ENCODE measurements at places on chromosomes 2 and 18. TPM values are rescaled to one million over a fixed set of nuclear protein-coding genes. Genes with fewer than 3 reads are reported as not detected.

GRCh38 chr2:208363485-208363884 lies 43.1 kb upstream of the PTH2R start:
- no peak for DNase-seq
- no peak overlapping the region for H3K4me3 ChIP-seq
- no peak overlapping the region for H3K27ac ChIP-seq
- no peaks in the 10 kb centered on the region for H3K27me3 ChIP-seq
- peaks cover 3% of the 10 kb centered on the region for H3K36me3 ChIP-seq
- no peaks in the 10 kb centered on the region for H3K4me1 ChIP-seq

DNA sequence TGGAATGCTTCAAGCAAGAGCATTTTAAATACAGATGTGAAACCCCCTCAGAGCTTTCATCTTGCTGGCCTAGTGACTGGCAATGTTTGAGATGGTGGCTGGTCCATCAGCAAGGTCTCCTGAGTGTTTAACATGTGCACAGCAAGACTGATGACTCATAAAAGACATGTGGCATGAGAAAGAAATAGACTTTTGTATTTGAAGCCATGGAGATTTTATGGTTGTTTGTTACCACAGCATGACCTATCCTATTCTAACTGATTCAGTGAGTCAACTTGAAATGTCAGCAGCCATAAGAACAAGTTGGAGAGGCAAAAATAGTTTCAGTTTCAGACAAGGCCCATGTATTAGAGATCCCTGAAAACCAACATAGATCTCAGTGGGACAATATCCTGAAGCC lies 154.7 kb upstream of the LYPD1 start:
- no peaks in the 10 kb centered on the region for H3K27me3 ChIP-seq
- no peaks in the 10 kb centered on the region for H3K36me3 ChIP-seq
- no peak overlapping the region for H3K27ac ChIP-seq
- DNase-seq = no peak
- no peak overlapping the region for H3K4me3 ChIP-seq
- H3K4me1 ChIP-seq = no peaks in the 10 kb centered on the region

DNA sequence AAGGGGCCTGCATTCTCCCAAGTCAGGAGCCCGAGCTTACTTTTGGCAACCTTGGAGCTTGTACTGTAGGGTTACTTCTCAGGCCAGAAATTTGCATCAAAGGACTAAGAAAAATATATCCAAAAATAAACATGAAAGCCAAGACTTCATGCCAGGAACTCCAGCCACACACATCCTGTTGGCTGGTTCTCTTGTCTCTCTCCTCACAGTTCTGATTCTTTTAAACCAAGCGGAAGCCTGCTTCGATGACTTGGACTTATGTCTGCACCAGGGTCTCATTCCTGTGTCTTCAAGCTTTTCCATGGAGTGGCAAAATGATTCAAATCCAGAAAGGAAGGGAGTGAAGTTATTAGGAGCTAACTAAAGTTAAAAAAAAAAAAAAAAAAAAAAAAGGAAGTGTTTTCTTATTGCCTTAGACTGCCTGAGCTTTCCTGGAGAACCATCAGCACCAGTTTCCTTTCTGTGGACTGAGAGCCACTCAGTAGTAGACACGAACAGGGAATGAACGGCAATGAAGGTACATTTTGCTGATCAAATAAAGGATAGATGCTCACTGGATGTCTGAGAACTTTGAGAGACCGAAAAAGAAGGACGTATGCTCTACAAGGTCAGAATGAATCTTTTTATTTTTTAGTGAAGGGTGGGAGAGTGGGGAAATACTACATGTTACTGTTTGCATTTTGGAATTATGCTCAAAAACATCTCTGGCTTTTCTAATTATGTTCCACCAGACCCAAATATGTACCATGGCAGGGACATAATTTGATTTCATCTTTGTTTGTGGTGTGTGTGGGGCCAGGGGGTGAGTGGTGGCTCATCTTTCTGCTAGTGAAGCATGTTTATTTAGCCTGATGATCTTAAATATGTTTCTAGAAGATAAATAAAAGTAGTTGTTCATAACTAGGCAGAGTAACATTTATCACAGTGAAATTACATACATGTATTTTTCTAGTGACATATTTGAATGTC lies 86.0 kb downstream of the RAPGEF4 start:
- no peaks in the 10 kb centered on the region for H3K27me3 ChIP-seq
- H3K27ac ChIP-seq = no peak overlapping the region
- H3K36me3 ChIP-seq = no peaks in the 10 kb centered on the region
- H3K4me1 ChIP-seq = peaks cover 8% of the 10 kb centered on the region

- no peaks in the 10 kb centered on the region for H3K4me1 ChIP-seq
- H3K27ac ChIP-seq = no peak overlapping the region
- DNase-seq = no peak
- no peaks in the 10 kb centered on the region for H3K36me3 ChIP-seq
- H3K27me3 ChIP-seq = peaks cover 66% of the 10 kb centered on the region
- H3K4me3 ChIP-seq = no peak overlapping the region
Observed at GRCh38 chr18:37481491-37481890, 84.1 kb downstream of the CELF4 start.

DNA sequence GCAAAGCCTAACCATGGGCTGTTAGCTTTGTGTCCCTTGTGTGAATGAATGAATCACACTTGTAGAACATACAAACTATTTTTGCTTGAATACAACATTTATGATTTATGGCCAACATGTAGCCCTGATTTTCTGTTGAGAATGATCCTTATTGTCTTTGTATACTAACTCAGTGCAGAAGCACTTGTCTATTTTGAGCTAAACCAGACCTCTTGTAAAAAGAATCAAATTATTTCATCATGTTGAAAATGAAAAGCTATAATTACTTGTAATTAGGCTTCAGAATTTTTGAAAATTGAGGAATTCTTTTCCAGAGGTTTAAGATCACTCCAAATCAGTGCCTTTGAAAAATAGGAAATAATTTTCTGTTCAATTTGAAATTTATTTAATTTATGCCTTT lies 85.9 kb downstream of the ZNF407 start:
- H3K36me3 ChIP-seq = peaks cover 8% of the 10 kb centered on the region
- no peak overlapping the region for H3K27ac ChIP-seq
- no peaks in the 10 kb centered on the region for H3K27me3 ChIP-seq
- H3K4me1 ChIP-seq = no peaks in the 10 kb centered on the region
- no peak for DNase-seq

GRCh38 chr2:138359532-138359931 lies 142.0 kb upstream of the SPOPL start:
- H3K36me3 ChIP-seq = no peaks in the 10 kb centered on the region
- no peaks in the 10 kb centered on the region for H3K4me1 ChIP-seq
- no peak for DNase-seq
- H3K4me3 ChIP-seq = no peak overlapping the region

GRCh38 chr2:202109737-202110184 lies 36.7 kb downstream of the KIAA2012 start:
- no peak overlapping the region for H3K27ac ChIP-seq
- H3K36me3 ChIP-seq = no peaks in the 10 kb centered on the region
- H3K4me3 ChIP-seq = no peak overlapping the region
- no peaks in the 10 kb centered on the region for H3K4me1 ChIP-seq

DNA sequence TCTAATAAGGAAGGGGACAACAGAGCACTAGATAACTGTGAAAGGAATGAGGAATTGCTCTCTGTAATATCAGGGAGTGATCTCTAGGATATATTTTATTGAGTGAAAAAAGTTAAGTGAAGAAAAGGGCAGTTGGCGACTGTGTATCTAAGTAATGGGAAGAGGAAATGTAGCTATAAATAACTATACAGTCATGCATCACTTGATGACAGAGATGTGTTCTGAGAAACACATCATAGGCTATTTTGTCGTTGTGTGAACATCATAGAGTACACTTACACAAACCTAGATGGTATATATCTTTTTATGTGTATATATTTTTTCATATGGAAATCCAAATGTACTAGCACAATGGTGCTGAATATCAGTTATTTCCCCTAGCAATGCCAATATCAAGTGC lies 329.3 kb downstream of the TXNL1 start:
- H3K27me3 ChIP-seq = no peaks in the 10 kb centered on the region
- no peak for DNase-seq
- H3K27ac ChIP-seq = no peak overlapping the region
- no peak overlapping the region for H3K4me3 ChIP-seq
- H3K36me3 ChIP-seq = no peaks in the 10 kb centered on the region

DNA sequence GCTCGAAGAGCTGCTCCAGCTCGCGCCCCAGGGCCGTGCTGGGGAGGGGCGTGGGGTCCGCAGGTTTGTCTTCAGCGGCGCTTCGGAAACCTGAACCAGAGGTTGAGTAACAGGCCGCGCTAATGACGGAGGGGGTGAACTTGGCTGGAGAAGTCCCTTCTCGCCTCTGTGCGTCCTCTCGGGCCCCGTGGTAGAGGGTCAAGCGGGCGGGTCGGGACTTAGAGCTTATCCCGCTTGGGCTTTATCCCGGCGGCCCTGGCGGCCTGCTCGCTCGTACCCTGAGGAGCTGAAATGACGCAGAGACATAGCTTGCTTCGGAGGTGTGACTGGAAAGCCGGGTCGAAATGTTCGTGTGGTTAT lies 479 bp downstream of the RNMT start:
- no peak for DNase-seq
- peak overlapping the region; percentile 93 for H3K4me3 ChIP-seq
- H3K27me3 ChIP-seq = no peaks in the 10 kb centered on the region
- peaks cover 6% of the 10 kb centered on the region for H3K4me1 ChIP-seq

- H3K27ac ChIP-seq = no peak overlapping the region
- H3K4me3 ChIP-seq = no peak overlapping the region
- H3K27me3 ChIP-seq = no peaks in the 10 kb centered on the region
Observed at GRCh38 chr2:33532966-33533365, 56.5 kb downstream of the RASGRP3 start.

DNA sequence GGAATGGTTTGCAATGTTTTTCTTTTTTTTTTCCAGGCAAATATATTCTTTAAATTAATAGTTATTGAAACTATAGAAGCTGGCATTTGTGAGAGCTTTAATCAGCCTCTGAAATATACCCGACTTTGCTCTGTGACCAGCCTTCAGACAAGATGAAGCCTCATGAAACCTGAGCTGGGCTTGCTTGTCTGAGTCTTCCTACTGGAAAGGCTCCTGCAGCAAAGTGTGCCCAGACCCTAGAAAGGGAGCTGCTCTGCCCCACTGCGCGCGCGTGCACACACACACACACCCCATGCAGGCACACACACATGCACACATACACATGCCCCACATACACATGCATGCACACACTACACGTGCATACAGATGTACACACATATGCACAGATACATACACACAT lies 203.3 kb upstream of the NT5C1B start:
- H3K36me3 ChIP-seq = no peaks in the 10 kb centered on the region
- H3K27ac ChIP-seq = no peak overlapping the region
- no peaks in the 10 kb centered on the region for H3K27me3 ChIP-seq
- no peak overlapping the region for H3K4me3 ChIP-seq
- DNase-seq = no peak

- H3K4me3 ChIP-seq = no peak overlapping the region
- no peak for DNase-seq
- no peaks in the 10 kb centered on the region for H3K27me3 ChIP-seq
- no peaks in the 10 kb centered on the region for H3K4me1 ChIP-seq
Observed at GRCh38 chr2:219823574-219823973, 196.1 kb downstream of the SLC4A3 start.

DNA sequence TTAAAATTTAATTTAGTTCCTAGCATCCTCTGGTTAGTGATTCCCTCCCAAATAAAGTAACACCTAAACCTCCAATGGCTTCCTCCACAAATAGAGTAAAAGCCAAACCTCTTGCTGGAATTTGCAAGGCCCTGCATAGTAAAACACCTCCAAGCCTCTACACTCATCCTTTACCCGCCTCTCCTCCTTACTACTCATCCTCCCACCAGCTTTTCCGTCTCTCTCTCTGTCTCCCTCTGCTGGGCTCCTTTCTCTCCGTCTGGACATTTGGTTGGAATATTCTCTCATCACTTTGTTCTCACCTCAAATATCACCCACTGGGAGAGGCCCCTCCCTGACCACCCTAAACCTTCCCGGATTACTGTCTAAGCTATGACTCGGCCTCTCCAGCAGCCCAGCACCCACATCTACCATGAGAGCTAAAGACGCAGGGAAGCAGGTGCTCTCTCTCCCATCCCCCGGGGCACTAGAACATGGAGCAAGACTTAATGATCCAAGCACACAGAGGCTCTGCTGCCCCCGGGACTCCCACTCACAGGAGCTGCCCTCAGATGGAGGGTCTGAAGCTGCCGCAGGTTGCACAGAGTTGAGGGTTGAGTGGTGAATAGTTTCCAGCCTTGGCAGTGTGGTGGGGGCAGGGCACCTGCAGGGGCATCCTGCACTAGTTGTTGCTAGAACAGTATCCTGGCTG lies 167.2 kb downstream of the FBXO15 start:
- H3K36me3 ChIP-seq = no peaks in the 10 kb centered on the region
- DNase-seq = no peak
- peaks cover under 1% of the 10 kb centered on the region for H3K4me1 ChIP-seq

- no peak overlapping the region for H3K27ac ChIP-seq
- H3K4me1 ChIP-seq = no peaks in the 10 kb centered on the region
- no peaks in the 10 kb centered on the region for H3K27me3 ChIP-seq
- DNase-seq = no peak
- no peak overlapping the region for H3K4me3 ChIP-seq
- H3K36me3 ChIP-seq = no peaks in the 10 kb centered on the region
Observed at GRCh38 chr2:56015711-56016115, 92.1 kb upstream of the EFEMP1 start.

- H3K27me3 ChIP-seq = no peaks in the 10 kb centered on the region
- H3K27ac ChIP-seq = no peak overlapping the region
- no peaks in the 10 kb centered on the region for H3K36me3 ChIP-seq
- no peak overlapping the region for H3K4me3 ChIP-seq
- no peak for DNase-seq
- H3K4me1 ChIP-seq = no peaks in the 10 kb centered on the region
Observed at GRCh38 chr2:236642125-236642524, 72.5 kb downstream of the ACKR3 start.

GRCh38 chr2:105378276-105378840 lies 20.5 kb downstream of the FHL2 start:
- no peak for DNase-seq
- H3K36me3 ChIP-seq = peaks cover 45% of the 10 kb centered on the region
- no peaks in the 10 kb centered on the region for H3K27me3 ChIP-seq

DNA sequence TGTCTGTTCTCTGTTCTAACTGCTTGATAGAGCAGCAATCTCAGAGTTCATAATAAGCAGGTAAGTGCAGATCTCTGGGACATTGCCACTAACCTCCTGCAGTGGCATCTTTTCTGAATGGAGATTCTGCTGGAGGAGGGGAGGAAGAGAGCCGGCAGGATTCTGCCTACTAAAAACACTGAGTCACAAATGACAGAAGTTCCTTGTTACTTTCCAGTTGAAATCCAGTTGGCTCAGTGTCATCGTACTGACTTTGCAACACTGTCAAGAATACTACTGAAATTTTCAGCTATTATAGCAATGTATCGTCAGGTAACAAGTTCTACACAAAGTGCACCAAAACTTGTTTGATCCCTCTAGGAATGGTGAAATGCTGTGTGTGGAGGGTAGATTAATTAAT lies 79.6 kb upstream of the ST6GAL2 start:
- no peaks in the 10 kb centered on the region for H3K27me3 ChIP-seq
- H3K4me3 ChIP-seq = no peak overlapping the region
- no peaks in the 10 kb centered on the region for H3K36me3 ChIP-seq
- no peak for DNase-seq
- no peaks in the 10 kb centered on the region for H3K4me1 ChIP-seq

GAREM2 gene
- total RNA-seq = 0.71 TPM

TMEM37 gene
- total RNA-seq = 0.52 TPM

STK16 gene
- 21.4 TPM for total RNA-seq

SLC30A3 gene
- 0.05 TPM for total RNA-seq

DES gene
- 3.4 TPM for total RNA-seq

TCF4 gene
- 36.6 TPM for total RNA-seq

CTAGE1 gene
- total RNA-seq = not detected

NAGK gene
- 93.2 TPM for total RNA-seq

ZEB2 gene
- 15.3 TPM for total RNA-seq

DSG4 gene
- under 0.01 TPM for total RNA-seq

CHRNG gene
- 0.57 TPM for total RNA-seq

ST6GAL2 gene
- total RNA-seq = 0.94 TPM
